ENCODE measurements at places on chromosomes 12 and 14.

DNA sequence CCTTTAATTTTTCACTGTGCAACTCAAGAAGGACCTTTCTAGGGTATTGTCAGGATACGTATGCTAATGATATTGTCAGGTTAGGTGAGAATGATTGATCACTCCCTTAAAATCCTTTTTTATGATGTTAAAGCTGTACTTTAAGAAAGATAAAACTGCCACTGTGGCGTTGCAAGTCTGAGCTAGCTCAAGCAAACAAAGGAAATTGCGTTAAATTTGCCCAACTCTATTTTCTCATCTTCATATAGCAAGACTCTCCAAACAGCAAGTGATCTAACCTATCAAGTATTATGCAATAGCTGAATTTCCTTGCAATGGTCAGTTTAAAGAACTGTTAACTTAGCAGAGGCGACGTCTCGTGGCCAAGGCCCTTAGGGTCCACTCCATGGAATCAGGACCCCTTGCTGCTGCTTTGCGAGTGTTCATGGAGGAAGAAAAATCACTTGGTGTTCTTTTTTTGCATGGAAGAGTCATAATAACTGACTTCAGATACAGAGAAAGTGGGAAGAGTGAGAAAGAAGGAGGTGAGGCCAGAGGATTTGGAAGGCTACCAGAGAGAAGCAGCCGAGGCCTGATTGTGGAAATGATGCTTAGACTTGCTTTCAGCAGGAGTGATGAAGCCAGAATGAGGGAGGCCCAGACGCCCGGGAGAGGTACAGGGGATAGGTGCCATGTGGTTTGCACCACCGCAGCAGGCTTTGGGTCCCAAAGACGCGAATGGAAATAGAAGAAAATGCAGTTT is 2.5 kb downstream of the TRAF3 start:
- no peak for DNase-seq

DNA sequence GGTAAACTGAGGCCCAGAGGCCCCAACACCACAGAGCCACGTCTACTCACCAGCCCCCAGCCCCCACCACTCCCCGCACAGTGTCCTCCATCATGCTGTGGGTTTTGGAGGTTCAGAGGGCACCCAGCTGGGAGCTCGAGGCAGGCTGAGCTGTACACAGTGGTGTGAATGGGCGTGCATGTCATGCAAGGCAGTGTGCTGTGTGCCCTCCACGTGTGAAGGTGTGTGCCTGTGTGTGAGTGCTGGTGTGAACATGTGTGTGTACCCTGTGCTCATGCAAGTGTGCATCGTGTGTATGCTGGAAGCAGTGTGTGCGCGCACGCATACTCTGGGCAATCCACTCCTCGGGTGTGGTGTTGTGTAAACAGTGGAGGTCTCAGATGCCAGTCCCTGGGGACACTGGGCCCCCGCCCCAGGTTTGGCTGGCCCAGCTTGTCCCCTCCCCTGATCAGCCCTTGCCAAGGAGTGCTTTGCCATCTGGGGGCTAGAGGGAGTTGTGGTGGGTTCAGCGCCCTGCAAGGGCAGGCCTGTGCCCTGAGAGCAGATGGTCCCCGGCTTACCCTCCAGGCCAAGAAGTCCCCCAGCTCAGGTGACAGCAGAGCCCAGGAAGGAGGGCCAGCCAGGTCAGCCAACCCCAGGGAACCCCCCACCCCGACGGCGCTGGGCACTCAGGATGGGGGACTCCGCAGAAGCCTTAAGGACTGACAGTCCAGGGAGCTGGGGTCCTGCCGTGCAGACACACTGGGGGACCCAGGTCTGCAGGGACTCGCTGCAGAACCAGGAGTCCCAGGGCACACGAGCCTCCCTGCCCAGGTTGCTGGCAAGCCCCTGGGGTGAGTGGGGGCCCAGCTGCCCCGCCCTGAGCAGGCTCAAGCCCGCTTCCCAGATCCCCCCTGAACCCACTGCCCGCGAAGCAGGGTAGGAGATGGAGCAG is 23.8 kb upstream of the GPR132 start:
- no peak for DNase-seq

GRCh38 chr12:47190271-47190750 is 110.6 kb upstream of the AMIGO2 start:
- no peak for DNase-seq

DNA sequence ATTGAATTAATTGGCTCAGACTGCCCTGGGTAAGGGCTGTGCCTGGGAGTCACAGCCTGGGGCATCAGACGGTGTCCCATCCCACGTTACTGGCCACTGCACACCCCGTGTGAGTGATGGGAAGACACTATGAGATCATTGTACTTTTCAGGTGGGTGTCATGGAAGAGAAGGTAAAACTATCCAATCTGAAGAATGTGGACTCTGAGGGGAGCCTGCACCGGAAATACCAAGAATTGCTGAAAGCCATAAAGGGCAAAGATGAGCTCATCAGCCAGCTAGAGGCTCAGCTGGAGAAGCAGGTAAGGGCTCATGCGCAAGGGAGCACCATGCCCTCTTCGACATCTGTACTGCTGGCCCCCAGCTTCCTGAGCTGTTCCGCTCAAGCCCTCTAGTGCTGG is 24.0 kb downstream of the PLEKHH1 start:
- DNase-seq = no peak

- peak; percentile 38 for DNase-seq
Observed at GRCh38 chr12:67161322-67161918, 107.7 kb upstream of the CAND1 start.

GRCh38 chr12:82149045-82149444 is 209.1 kb downstream of the CCDC59 start:
- DNase-seq = no peak
